Activated naive CD4-positive, alpha-beta T cell (primary cell): ENCODE measurements at places on chromosomes 2 and 18.

DNA sequence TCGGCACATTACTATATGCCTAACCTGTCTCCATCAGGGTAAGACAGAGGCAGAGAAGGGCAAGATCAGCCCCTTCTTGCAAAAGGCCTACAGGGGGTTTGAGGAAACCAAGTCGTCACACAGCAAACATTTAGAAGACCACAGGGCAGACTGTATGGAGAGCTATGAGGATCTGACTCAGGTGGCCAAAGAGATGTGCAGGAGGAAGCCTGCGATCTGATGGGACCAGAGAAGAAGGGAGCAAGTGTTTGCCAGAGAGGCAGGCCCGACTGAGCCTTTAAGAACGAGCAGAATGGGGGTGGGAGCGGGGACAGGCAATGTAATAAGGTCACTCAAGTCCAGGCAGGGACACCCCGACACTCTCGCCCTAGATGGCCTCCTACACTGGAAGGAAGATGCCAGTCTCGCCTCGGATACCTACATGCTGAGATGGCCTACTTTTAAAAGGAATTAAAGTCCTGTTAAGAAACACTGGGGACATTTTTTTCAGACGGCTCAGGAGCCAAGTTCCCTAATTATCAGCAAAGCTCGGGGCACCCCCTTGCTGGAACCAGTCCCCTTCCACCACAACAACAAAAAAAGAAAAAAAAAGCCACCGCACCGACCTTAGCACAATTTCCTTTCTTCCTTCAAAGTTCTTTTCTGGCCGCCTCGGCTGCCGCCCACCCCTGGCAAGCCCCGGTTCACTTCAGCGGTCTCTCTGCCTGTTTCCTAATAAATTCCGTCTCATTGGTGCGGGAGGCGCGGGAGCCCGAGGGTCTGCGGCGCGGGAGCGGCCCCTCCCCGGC is 1.5 kb downstream of the SFXN5 start:
- DNase-seq: no peak

GRCh38 chr2:174603280-174603679 is 5.7 kb upstream of the WIPF1 start:
- no peak for DNase-seq

DNA sequence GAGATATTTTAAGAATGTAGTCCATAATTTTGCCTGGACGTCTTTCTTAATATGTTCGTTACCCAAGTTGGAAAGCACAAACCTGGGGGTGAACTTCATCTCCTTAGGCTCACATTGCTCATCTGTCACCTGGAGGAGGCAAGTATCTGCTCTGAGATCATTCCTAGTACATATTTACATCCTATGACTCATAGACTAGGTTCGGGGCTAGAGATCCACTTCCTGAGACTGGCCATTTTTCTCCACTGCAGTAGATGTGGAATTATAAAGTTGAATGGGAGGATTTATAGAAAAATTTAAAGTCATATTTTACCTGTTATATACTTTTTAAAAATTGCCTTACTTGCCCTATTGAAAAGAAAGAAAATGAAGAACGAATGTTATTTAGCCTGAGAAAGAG is 77.5 kb upstream of the PROKR1 start:
- DNase-seq: no peak

GRCh38 chr2:145764631-145765030 is 1244.7 kb upstream of the ZEB2 start:
- no peak for DNase-seq

- no peak for DNase-seq
These were observed at the start of gene EMX1 for GRCh38 chr2:72917138-72917876. TSS of gene EMX1 (plus strand) at chr2:72917519. CDS start at chr2:72917853, 334 bp downstream.

GRCh38 chr18:59464486-59464885 is 105.4 kb upstream of the LMAN1 start:
- no peak for DNase-seq

DNA sequence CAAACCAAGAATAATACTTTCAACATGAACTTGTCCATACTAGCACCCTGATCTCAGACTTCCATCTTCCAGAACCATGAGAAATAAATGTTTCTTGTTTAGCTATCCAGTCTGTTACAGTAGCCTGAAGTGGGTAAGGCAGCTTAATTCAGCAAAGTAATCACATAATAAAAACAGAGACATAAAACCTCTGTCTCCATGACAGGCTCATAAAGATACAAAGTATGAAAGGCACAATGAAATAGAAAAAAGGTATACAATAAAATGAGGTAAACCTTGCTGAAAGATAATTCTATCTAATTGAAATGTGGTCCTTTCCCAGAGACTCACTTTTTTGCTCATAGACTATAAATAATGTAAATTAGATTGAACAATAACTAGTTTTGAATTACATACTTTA is 46.7 kb upstream of the WDR75 start:
- DNase-seq: no peak

DNA sequence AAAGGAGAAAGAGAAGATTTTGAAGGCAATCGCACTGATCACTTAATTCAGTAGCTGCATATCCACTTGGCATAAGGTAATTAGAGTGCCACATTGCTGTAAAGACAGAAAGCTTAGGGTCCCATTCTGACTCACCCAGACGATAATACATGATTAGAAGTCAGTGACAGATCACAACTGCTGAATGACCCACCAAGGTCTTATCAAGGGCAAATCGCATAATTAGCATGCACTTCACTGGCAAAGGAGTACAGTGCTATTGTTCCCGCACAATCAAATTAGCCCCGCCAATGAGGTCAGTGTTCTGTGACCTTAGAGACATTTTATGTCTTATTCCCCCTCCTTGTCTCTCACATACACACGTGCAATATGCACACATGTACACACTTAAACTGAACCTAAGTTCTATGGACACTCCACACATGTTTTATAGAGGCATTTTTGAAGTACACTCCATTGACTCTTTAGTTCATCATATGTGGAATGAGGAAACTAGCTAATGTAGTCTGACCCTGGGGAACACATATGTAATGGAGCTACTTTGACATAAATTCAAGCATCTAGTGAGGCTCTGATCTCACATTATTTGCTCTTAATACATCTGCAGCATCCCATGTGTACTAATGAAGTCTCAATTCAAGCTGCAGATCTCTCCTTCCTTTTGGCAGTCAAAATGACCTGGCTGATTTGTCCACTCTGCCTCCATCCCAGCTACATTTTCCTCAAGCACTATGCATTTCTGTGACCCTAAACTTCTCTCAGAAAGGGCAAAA is 673.8 kb upstream of the FANCL start:
- no peak for DNase-seq

GRCh38 chr18:8659609-8660242 is 45.6 kb upstream of the MTCL1 start:
- no peak for DNase-seq

- DNase-seq: no peak
These were observed 53.4 kb downstream of the CD28 start for GRCh38 chr2:203759690-203760365.

DNA sequence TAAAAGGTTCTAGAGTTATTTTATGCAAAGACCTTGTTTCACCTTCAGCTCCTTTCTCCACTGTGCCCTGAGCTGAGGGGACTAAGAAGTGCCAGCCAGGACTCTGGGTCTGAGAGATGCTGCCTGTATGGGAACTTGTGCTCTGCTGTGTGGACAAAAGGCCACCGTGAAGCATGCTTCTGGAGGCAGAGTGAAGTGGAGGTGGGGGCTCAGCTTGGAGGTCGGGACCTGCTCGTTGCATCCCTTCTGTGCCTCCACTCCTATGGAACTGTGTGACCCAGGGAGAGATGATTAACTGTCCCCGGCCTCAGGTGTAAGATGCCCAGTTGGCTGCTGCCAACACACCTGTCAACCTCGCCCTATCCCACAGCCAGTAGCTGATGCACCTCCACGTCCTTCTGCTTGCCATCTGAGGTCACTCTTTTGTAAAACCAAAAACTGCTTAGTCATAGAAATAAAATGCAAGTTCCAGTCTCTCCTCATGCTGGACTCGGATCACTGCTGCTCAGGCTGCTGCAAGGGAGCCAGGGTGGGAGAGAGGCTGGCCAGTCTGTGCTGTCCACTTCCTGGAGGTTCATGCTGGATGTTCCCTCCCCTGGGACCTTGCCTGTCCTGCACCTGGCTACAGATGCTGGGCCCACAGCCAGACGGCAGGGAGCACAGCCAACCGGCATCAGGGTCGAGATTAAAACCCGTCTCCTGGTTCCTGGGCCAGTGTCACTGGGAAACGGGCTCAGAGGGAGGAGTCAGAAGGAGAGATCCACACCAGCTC is 113.2 kb downstream of the ACKR3 start:
- no peak for DNase-seq

GRCh38 chr2:233271693-233272092 is 20.2 kb downstream of the ATG16L1 start:
- no peak for DNase-seq

GRCh38 chr2:62811086-62811485 is 105.6 kb downstream of the EHBP1 start:
- no peak for DNase-seq

GRCh38 chr18:34976123-34976522 is 65.1 kb upstream of the MAPRE2 start:
- no peak for DNase-seq

- no peak for DNase-seq
These were observed 46.3 kb upstream of the AQP4 start for GRCh38 chr18:26911840-26912239.
